Activated CD4-positive, alpha-beta T cell treated with anti-CD3 and anti-CD28 coated beads, Interleukin-2, amount 50 U/mL, for 4 hours (primary cell): ENCODE measurements at places on chromosomes 2 and 18.

- DNase-seq, result no peak
Observed at GRCh38 chr2:73970850-73971471, 13.7 kb upstream of the TET3 start.

GRCh38 chr2:152583512-152584229 lies 133.6 kb downstream of the PRPF40A start:
- no peak for DNase-seq

- no peak for DNase-seq
Observed at GRCh38 chr2:219714681-219715400, 87.4 kb downstream of the SLC4A3 start.

DNA sequence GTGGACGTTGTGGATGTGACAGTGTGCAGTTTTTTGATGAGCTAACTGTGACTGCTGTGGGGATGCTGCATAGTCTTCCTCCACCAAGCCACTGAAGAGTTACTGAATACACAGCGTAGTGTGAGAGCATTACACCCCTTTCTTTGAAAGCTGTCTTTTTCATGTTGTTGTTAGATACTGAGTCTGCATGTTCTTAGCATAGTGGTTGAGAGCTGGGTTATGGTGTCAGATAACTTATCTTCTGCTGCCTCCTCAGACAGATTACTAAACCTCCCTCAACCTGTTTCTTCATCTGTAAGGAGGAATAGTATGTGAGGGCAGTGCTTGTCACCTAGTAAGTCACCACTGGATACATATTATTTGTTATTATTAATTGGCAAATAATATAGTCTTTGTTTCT lies 63.2 kb downstream of the CEP192 start:
- no peak for DNase-seq
